ENCODE measurements at places on chromosomes 11 and 22.
A peak's percentile ranks its signal among the peaks of the same experiment; 100 is the strongest.

GRCh38 chr11:45918331-45918941 lies 759 bp upstream of the PEX16 start:
- DNase-seq: peak; percentile 81

GRCh38 chr22:27219036-27219435 lies 561.6 kb downstream of the MIAT start:
- no peak for DNase-seq

DNA sequence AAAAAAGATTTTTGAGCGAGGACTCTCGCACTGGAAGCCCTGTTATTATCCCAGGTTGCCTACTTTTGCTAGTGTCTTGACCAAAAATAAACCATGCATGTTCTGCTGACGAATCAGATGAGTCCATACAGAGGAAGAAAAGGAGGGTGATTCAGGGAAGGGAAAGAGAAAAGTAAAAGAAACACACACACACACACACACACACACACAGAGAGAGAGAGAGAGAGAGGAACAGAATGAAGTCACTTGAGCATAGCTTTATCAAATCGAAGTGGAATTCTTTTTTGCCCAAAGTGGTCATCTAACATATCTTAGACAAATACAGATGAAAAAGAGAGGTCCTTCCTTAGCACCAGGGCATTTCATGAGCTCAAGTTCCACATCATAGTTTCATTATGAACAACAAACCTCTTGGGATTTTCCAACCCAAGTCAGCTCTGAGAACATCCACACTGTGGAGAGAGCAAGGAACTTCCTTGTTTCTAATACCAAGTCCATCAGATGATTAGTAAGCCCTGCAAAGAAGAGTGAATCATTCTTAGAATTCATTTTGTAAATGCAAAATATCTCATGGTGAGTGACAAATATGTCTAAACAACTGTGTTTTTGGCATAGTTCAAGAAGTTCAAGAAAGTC lies 7.7 kb upstream of the MMP12 start:
- DNase-seq: peak; percentile 17

DNA sequence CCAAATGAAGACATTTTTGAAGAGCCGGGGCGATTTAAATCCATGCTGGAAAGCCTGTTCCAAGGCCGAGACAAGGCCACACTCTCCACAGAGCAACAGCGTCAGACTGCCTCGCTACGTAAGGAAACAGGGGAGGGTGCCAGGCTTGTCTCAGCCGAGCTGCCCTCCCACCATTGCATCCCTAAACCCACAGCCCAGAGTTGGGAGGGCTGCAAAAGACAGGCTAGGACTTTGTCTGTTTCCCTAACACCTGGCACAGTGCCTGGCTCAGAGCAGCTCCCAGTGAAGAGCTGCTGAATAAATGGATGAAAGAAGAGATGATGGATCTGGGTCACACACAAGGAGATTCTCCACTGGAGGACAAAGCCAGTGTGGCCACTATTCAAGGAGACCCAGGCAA lies 51.3 kb upstream of the SCUBE2 start:
- DNase-seq: no peak

DNA sequence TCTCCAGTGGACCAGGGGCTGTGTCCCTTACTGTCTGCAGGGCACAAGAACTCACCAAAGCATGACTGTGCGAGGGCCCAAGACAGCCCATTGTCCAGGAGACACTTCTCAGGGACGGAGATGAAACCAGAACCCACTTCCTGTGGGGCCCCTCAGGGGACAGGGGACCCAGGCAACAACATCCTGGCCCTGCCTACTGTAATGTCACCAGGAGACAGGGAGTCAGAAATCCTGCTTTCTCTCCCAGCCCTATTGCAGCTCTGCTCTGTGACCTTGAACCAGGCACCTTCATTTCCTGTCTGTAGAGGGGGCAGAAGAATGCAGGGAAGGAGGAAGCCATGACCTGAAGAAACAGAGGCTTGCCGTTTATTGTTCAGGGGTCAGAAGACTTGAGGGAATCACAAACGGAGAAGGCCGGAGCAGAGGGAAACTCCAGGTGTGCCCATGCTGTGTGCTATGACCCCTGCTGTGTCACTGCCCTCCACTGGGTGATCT lies 98.0 kb downstream of the NAT10 start:
- DNase-seq: no peak

GRCh38 chr11:101407324-101407723 lies 176.5 kb downstream of the TRPC6 start:
- peak; percentile 5 for DNase-seq

GRCh38 chr22:48866906-48867681 lies 960.6 kb downstream of the BRD1 start:
- no peak for DNase-seq

- DNase-seq: peak; percentile 44
These were observed 33.4 kb downstream of the SIK2 start for GRCh38 chr11:111635706-111636045.

DNA sequence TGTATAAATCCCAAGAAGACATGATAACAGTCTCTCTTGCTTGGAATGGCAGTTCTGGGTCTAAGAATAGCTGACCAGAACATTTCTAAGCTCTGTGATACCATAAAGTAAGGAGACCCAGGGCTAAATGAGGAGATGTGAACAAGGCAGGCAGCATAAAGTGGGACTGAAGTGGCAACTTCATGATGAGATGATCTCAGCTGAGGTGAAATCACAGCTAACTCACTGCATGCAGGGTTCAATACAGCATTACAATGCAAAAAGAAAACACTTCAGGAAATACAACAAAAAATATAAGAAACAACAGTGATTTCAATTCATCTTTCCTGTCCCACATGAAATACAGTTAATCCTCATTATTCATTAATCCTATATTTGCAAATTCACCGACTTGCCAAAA lies 44.6 kb downstream of the MRE11 start:
- no peak for DNase-seq

- no peak for DNase-seq
These were observed 120.3 kb upstream of the B3GAT1 start for GRCh38 chr11:134532131-134532920.

- no peak for DNase-seq
These were observed 390.0 kb downstream of the TENM4 start for GRCh38 chr11:79050786-79051185.

DNA sequence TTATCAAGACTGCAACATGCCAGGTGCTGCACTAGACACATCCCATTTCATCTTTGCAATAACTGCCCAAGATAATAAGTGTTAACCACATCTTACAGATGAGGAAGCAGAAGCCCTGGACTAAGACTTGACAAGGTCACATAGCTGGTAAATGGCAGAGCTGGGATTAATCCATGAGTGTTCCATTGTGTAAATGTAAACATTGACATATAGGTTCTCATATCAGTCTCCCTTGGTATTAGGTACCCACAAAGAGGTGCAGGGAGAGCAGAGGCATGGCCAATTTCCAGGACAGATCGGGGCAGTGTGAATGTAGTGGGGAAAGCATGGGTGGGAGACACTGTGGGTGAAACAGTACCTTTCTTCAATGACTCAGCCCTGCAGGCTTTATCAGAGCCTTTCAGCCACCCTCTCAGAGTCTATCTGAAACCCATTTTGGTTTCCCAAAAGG lies 17.9 kb downstream of the MICAL2 start:
- no peak for DNase-seq

DNA sequence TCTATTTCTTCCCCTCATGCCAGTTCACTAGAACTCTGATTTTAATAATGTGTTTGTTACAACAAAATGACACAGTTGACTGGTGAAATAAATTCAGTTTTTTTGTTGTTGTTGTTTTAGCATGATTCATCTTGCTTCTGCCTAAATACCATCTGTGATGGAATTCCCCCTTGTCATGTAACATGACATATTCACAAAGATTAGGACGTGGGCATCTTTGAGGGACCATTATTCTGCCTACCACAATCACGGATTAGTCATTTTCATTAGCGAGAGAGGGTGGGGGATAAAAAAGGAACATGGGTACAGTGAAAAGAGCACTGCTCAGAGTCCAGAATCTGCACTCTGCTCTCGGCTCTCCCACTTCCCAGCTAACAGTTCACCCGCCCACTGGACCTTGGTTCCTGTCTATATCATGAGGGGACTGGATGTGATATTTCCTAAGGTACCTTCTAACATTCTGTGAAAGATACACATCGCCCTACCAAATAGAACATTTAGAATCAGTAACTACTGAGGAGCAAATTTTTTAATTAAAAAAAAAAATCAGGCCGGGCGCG lies 11.3 kb downstream of the HTATIP2 start:
- no peak for DNase-seq

- DNase-seq: peak; percentile 80
These were observed 235.0 kb downstream of the MIAT start for GRCh38 chr22:26892166-26893041.

DNA sequence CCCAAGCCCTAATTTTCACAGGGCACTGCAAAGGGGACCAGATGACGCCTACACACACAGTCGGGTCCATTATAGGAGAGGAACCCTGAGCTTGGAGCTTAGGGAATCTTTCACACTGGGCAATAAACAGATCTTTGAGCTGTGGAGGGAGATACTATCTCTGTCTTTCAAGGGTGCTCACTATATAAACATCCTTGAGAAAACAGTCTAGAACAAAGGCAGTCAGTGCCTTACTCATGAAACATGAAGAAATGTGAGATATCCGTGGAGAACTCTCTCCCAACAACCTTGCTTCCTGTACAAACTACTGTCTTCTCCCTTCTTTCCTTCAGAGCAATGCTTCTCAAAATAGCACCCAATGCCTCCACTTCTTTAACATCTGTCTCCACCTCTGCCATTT lies 109.0 kb upstream of the APOA1 start:
- DNase-seq: no peak

GRCh38 chr11:122175306-122175705 lies 59.3 kb upstream of the BLID start:
- no peak for DNase-seq

DNA sequence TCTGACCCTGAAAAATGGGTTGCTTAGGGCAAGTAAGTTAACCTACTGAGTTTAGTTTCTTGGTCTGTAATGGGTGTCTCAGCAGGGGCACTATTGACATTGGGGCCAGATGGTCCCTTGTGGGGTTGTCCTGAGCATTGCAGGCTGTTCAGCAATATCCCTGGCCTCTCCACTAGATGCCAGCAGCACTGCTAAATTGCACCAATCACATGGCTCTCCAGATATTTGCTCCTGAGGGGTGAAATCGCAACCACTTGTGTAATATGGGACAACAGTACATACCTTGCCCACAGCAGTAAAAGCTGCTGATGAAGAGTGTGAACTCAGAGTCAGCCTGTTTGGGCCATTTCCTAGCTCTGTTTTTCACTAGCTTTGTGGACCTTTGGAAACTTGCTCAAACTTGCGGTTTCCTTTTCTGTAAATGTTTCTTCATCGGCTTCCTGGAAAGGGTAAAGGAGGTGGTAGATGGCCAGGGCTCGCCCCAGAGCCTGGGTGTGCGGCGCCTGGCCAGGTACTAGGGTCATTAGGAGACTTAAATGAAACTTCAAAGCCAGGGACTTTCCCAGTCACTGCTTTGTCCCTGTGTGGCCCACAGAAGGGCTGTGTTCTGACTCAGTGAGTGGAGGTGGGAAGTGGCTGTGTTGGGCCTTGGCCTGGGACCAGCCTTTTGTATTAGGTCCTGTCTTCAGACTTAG lies 13.0 kb downstream of the NCF4 start:
- peak; percentile 51 for DNase-seq

DNA sequence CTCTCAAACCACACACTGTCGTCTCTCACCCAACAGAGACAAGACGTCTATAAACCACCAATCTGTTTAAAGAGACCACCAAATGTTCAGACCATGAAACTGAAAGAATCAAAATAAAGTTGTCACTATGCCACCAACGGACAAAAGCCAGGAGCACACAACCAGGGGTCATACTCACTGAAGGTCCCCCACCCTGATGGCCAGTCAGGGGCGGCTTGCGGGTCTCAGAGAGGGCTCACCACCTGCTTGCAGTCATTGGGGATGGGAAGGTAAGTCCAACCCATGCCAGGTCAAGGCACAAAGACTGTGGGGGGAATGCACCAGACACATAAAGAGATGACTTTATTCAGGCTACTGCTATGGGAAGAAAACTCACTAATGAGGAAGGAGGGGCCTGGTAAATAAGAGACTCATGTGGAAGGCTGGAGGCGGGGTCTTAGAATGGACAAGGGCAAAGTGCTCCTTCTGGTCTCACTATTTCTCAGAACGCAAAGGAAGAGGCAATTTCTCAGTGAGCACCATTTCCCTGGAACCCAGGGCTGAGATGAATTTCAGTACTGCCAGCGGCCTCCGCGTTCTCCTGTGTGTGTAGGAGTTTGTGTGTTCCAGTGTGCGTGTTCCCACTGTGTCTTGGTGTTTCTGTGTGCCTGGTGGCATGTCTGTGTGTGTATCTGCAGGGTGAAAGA lies 17.3 kb downstream of the SCARF2 start:
- no peak for DNase-seq

GRCh38 chr11:12051287-12051662 lies 42.8 kb upstream of the DKK3 start:
- DNase-seq: no peak

DNA sequence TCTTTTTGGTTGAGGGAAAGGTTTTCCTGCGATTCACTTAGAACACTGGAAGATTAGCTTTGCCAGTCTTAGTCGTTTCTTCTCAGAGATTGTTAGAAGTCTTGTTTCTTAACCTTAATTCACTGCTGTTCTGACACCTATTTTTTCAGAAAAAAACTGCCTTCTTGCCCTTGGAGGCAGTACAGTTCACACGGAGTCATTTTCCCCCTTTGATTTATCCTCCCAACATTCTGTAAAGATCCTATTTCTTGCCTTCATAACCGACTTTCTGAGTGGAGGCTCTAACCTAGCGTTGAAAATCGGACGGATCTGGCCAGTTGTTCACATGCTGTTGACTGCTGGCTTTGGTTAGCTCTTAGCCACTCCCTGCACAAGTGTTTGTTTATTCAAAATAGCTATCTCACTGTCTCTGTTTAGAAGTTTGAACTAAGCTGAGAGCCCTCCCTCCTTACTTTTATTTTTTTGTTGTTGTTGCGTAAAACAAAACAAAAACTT lies 737 bp downstream of the BCL2L13 start:
- DNase-seq: peak; percentile 48

- no peak for DNase-seq
These were observed 29.2 kb downstream of the TESMIN start for GRCh38 chr11:68722143-68722542.

- peak; percentile 87 for DNase-seq
These were observed 3.2 kb upstream of the ST14 start for GRCh38 chr11:130156108-130157022.

- DNase-seq: no peak
These were observed 2.6 kb downstream of the VSIG10L2 start for GRCh38 chr11:125948278-125949051.

GRCh38 chr22:24006207-24006913 lies 1.1 kb upstream of the GSTT4 start:
- DNase-seq: no peak

- DNase-seq: no peak
These were observed 17.7 kb downstream of the PRR14L start for GRCh38 chr22:31732089-31732829.

GRCh38 chr22:20436768-20437612 lies 635 bp downstream of the SCARF2 start:
- peak; percentile 43 for DNase-seq

GRCh38 chr22:29854432-29854831 lies 16.4 kb upstream of the ASCC2 start:
- no peak for DNase-seq

GRCh38 chr22:35622191-35622913 lies 5.2 kb upstream of the MB start:
- peak; percentile 47 for DNase-seq

- no peak for DNase-seq
These were observed 37.0 kb downstream of the BCL2L13 start for GRCh38 chr22:17675584-17675983.

GRCh38 chr22:50244420-50245213 lies at the start of gene TUBGCP6:
Gene TUBGCP6, minus strand, starts transcription at chr22:50245023. Its CDS starts 564 bp downstream, at chr22:50244459.
- DNase-seq: peak; percentile 96

Measured in MG63 (cell line).